LoVo (cell line): ENCODE measurements at places on chromosomes 7 and 10.

GRCh38 chr10:6050801-6051445 is 11.2 kb downstream of the IL2RA start:
- DNase-seq, result peak; percentile 67

GRCh38 chr10:116915340-116915739 is 66.0 kb downstream of the ENO4 start:
- no peak for DNase-seq

GRCh38 chr10:30977385-30977784 is 54.3 kb downstream of the ZNF438 start:
- DNase-seq, result no peak

DNA sequence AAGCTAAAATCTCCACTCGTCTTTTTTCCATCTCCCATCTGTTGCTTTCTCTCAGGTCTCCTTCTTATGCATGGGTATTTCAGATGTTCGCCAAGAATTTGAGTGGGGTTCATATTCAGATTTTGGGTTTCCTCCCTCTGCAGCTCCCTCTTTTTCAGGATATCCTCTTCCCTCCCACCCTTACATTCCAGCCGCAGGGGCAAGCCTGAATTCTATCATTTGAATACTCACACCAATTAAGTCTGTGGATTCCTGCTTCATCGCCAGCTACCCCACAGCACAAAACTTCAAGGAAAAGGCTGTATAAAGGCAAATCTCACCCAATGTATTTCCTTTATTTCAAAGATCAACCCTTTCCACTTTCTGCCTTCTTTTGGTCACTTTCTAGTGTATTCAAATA is 41.6 kb upstream of the FOXI2 start:
- no peak for DNase-seq

DNA sequence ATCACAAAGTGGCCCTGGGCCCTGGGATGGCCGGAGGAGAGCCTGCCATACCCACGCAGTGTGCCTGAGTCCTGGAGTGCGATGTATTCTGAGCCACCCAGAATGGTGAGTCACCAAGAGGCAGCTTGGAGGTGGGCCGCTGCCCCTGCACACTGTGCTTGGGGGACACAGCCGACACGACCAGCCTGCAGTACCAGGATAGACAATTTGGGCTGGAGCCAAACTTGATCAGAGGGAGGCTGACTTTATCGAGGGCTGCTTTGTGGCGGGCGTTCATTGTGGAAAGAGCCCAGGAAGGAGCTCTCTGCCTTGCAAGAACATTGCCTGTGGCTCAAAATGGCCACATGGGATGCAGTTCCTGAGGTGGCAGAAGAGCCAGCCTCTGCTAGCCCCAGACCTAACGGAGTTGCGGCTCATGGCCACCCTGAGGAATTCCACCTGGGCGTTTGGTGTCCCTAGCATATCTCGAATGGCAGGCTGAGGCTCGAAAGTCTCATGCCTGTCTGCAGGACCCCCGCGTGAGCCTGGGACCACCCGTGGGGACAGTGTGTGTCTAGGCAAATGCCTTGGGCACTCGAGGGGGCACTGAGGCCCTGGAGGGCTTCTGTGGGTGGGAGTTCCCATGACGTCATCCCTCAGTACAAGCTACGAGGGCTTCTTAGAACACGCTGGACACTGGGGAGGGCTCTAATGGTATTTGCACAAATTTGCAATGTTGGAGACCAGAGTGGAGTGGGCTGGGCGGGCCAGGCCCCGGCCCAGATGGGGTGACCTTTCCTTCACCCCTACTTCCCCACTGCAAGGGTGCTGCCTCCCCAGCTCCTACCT is 79.7 kb downstream of the LHPP start:
- no peak for DNase-seq

- no peak for DNase-seq
These were observed 272.9 kb upstream of the ZWINT start for GRCh38 chr10:56633876-56634452.

DNA sequence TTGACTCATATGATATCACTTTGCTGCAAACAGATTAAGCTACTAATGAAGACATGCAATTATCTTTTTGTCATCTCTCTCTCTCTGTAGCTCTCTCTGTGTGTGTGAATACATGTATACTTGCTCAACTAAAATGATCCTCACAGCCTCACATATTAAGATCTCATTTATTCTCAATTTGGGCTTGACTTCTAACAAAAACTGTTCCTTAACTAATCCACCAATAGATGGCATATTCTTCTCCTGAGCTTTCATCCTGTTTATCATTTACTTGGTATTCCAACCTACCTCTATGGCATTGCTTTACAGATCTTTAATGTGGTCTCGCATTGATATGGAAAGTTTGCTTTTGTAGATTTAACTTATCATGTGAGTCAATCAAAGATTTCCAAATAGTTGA is 540.4 kb downstream of the CNTNAP2 start:
- no peak for DNase-seq

- no peak for DNase-seq
These were observed 22.7 kb downstream of the ZNF365 start for GRCh38 chr10:62396864-62397263.

DNA sequence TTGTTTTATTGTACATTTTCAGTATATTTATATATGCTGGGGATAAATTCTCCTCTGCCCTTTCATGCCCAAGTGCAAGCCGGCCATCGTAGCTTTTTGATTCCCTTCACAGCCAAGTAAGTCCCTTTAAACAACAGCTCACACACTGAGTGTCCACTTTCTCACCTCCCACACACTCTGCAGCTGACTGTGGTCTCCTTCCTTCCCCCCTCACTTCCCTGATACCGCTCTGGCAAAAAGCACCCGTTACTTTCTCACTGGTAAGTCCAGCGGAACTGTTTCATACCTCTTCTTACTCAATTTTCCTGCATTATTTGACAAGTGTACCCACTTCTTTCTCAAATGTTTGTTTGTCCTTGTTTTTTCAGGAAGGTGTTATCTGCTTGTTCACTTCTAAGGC is 35.2 kb downstream of the MGAM start:
- no peak for DNase-seq

DNA sequence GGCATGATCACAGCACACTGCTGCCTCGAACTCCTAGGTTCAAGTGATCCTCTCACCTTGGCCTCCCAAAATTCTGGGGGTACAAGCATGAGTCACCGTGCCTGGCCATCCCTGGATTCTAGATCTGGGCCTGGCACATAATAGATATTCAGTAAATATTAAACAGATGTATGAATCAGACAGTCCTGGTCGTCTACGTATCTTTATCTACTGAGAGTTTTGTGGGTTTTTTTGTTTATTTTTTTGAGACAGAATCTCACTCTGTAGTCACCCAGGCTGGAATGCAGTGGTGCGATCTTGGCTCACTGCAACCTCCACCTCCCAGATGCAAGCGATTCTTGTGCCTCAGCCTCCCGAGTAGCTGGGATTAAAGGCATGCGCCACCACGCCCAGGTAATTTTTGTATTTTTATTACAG is 24.3 kb upstream of the ITGB1 start:
- peak; percentile 58 for DNase-seq

DNA sequence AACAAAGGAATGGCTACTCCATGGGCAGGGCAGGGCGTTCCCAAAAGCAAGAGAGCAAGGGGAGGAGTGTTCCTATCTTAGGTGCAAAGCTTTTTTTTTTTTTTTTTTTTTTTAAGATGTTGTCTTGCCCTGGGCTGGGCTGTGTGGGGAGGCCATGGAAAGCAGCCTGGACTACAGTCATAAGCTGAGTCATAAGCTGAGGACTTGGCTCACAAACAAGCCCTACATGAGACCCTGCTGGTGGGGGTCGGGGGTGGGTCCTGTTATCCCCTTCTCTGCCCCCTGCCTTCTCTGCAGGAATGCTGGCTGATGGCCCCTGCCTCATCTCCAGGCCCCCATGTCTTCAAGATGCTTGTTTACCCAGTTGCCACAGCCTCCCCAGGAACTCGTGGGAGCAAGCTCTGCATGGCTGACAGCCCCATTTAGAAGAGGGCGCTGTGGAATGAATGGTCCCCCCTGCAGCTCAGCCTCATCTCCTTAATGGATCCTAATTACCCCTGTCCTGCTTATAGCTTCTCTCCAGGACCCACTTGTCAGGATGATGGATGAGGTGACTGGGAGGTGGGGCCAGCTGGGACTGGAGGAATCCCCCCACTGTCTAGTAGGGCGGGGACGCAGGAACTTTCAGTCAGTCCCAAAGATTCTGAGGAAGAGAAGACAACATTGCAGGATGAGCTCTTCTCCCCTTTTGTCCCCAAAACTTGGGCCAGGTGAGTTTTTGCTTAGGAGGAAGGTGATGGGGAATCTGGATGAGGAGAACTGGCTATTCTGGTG is 340.8 kb upstream of the PODXL start:
- DNase-seq, result no peak

DNA sequence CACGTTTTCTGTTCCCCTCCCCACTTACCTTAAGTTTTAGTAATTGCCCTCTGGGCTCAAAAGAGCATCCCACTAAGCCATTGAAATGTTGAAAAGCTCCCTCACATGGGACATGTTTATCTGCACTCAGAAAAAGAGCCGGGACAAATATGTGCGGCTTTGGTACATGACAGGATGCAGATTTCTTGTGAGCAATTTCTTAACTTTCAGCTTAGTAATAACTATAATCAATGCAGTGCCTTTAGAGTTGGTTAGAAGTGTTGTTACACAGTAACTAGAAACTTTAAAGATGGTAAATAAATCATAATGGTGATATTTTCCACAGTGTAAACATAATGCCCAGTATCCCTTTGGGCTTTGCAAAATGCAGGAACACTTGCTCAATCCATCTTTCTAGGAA is 89.2 kb downstream of the ZNF365 start:
- DNase-seq, result no peak

DNA sequence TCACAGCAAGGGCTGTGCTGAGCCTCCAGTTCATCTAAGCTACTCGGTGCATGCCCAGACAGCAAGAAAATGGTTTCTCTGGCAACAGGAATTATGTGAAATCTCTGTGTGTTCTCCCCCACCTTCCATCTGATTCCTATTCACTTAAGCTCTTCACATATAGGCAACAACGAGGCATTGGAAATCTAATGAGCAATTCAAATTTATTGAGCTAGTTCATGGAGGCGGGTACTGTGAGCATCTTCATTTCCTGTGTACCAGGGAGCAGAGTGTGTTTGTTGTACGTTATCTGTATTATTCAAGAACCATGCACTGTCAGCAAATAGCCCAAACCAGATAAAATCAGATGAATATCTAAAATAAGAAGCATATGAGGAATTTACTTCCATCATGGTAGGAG is 739.1 kb downstream of the MAGI2 start:
- DNase-seq, result no peak

- no peak for DNase-seq
These were observed 149.5 kb upstream of the VWC2 start for GRCh38 chr7:49623943-49624342.

DNA sequence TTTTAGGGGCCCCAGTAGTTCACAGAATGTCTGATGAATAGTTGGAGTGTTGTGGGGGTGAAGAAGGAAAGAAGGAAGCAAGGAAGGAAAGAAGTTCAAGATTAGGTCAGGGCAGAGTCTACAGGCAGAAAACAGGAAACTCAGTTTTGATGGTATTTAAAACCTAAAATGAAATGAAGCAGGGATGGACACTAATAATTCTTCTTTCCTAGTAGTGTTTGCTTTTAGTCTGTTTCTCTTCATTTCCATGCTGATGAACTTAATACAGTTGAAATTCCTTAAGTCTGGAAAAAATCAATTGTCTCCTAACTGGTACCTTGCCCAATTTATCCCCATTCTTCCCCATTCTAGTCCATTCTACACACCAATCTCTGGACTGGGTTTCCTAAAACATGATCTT is 59.0 kb upstream of the GSAP start:
- DNase-seq, result no peak

DNA sequence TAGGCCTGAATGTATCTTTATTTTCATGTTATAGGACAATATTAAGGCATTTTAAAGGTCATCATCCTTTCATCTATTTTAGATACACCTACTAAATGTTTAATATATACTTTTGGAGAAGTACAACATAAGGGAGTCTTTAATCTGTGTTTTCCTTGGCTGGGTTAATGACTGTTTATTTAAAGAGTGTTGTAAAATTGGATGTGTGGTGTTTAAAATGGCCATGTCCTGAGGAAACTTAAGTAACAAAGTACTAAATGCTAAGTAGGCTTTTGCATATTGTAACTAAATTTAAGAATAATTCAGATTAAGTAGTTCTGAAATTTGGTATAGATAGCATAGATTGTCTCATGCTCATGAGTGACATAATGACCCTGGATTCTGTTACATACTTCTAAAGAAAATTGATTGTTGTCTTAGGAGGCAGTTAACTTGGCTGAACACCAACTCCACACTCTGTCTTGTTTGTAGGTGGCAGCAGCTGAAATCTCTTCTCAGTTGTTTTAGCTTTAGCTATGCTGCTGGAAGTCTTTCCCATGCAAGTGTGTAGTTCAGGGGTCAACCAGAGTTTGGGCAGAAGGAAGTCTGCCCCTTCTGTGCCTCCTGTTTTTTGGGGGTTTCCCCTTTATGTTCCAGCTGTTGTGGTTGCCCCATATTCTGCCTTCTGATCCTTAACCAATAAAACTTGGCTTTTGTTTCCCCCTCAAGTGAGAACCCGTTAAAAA is 29.2 kb downstream of the DLD start:
- DNase-seq, result no peak

GRCh38 chr7:1569440-1569832 is 396 bp downstream of the PSMG3 start:
- DNase-seq, result no peak

- no peak for DNase-seq
These were observed 656.8 kb upstream of the ANKRD30A start for GRCh38 chr10:36468620-36469019.

DNA sequence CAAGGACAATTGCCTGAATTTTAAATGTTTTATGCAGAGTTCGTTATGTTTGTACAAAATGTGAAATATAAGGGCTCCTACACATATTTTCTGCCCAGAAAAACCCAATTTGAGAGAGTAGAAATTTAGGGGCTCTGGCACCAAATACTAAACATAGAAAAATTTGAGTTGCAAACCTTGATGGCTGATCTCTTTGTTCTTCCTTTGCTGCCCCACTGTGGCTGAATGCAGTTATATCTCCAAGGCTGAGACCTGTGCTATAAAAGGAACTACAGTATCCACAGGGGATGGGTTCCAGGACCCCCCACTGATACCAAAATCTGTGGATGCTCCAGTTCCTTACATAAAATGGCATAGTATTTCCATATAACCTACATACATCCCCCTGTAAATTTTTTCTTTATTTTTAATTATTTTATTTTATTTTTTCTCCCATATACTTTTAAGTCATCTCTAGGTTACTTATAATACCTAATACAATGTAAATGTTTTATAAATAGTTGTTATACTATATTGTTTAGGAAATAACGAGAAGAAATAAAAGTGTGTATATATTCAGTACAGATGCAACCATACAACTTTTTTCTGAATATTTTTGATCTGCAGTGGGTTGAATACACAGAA is 22.5 kb downstream of the CFAP43 start:
- peak; percentile 51 for DNase-seq

GRCh38 chr7:18927134-18927533 is 190.3 kb downstream of the TWIST1 start:
- no peak for DNase-seq

GRCh38 chr7:16813232-16813616 is 8.4 kb upstream of the AGR2 start:
- DNase-seq, result no peak

GRCh38 chr10:32548208-32548607 is 102.3 kb downstream of the CCDC7 start:
- no peak for DNase-seq

- no peak for DNase-seq
These were observed 2.3 kb upstream of the CREB5 start for GRCh38 chr7:28409716-28410627.
